ENCODE measurements at places on chromosomes 1 and 21.

GRCh38 chr1:194469282-194469681, 1282.9 kb upstream of the B3GALT2 start:
- DNase-seq, result no peak

GRCh38 chr1:90509225-90510048, 207.7 kb downstream of the BARHL2 start:
- DNase-seq, result no peak

DNA sequence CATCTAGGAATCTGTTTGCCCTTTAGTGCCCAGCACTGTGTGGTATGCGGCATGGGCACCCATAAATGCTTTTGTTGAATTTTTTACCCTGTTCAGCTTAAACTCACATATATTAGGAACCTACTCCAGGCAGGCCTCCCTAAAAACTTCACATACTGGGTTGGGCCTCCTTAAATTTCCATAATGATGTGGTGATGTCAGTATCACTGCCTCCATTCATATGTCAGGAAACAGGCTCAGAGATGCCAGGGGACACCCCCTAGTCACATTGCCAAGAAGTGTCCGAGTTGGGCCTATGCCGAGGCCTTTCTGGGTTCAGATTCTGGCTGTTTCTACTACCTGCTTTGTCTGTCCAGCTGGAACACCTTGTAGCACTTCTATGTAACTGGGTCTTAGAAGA, 55.7 kb upstream of the RUNX3 start:
- no peak for DNase-seq

DNA sequence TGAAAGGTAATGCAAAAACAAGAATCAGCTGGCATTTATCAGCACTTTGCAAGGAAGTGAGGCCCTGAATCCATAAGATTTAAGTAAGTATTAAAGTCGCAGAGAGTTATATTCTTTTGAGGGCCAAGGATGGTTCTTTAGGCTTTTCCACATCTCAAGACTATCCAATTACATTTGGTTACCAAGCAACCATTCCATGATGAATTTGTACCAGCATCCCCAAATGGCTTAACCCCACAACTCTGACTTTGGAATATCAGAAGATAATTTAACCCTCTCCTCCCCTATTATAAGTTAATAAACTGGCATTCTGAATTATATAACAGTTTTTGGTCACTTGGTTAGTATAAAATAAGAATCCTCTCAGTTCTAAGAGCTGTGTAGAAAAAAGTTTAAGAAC, 2.8 kb downstream of the PHTF1 start:
- DNase-seq, result no peak

DNA sequence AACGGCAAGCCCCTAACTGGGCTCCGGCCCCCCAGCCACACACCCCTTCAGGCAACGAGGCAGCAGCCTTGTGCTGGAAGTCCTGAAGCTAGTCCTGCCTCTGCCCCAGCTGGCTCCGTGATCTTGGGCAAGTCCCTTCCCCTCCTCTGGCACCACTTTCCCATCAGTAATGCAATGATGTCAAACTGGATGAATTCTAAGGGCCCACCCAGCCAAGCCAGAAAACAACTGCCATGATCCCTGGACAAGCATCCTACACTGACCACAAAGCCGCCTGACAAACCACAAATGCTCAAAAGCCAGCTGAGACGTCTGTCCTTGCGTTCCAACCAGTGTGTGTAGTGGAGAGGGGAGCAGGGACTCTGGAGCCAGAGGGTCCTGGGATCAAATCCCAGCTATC, 26.8 kb downstream of the IFFO2 start:
- peak; percentile 65 for DNase-seq

DNA sequence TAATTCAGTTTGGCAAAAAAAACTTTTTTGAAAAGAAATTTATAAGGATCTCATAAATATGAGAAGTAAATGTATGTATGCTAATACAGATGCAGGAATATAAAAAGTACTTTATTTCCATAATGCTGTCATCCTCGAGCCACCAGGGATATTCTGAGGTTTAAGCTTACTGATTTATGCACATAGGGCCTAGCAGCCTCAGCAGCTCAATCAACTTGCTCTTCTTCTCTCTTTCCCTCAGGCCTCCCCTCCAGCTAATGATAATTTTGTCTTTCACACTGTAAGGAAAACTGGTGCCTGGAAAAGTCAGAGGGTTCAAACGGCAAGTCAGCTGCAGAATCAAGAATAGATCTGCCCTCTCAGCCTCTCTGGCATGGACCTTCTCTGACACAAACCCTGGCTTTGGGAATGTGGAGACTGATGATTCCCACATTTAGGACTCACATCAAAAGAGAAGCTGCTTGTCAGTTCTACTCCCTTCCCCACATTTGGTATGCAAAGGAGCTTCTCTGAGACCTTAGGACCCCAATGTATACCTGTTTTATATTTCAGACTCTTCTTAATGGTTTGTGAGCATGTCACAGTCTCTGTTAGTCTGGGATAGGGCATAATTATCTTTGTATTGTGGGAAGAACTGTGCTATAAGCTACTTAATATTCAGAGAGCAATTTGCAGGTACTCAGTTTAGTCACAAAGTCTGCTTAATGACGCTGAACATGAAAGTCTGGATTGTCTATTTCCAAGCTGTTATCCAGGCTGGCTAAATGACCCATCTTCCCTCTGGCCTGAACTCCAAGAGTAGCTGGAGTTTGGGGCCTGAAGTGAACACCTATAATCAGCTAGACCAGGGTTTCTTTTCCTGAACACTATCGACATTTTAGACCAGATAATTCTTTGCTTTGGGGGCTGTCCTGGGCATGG, 52.1 kb upstream of the DIPK1A start:
- DNase-seq, result no peak

- no peak for DNase-seq
These were observed 62.8 kb downstream of the IRF2BP2 start for GRCh38 chr1:234546890-234547788.

GRCh38 chr1:51738681-51739080, 121.8 kb downstream of the OSBPL9 start:
- no peak for DNase-seq

- DNase-seq, result peak; percentile 40
These were observed 5.9 kb upstream of the FNDC5 start for GRCh38 chr1:32876341-32877210.

GRCh38 chr1:24643363-24644099, 429 bp downstream of the SRRM1 start:
- no peak for DNase-seq

DNA sequence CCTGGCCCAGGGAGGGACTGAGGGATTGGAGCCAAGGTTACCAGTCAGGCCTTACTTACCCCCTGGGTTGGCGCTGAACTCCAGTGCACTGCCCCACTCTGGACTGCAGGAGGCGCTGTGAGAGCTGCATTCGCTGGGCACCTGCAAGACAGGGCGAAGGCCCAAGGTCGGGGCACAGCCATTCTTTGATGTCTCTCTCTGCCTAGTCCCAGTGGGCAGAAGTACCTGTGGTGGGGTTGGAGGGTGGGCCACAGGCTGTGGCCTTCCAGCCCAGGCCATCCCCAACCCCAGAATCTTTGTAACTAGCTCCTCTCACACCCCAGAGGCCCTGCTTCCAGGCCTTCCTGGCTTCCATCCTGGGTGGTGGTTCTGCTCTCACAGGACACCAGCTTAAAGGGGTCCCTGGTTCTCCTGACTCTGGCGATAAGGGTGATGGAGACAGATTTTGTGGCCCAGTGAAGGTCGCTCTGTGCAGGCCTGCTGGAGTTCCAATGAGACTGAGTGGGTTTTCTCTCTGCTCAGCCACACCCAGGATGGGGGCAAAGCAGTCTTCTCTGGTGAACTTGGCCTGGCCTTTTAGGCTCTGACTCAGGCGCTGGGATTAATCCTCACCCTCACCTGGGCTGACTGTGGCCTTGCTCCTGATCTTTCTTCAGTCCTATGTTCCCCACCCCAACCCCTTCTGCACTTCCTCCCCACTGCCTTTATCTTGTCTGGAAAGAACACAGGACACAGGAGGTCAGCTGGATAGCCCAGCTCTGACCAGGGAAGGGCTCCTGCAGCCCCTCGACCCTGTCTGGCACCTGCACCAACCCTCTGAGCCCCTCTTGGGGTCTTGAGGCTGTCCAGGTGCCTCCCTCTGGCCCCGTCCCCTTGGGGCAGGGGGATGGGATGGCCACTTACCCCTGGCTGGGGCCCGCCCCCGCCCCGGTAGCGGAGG, 954 bp downstream of the MYOG start:
- DNase-seq, result no peak

Measured in fibroblast of skin of right biceps (primary cell).